ENCODE measurements at places on chromosomes 7 and 10.

- no peak for DNase-seq
These were observed 1.3 kb downstream of the THSD7A start for GRCh38 chr7:11830582-11831155.

DNA sequence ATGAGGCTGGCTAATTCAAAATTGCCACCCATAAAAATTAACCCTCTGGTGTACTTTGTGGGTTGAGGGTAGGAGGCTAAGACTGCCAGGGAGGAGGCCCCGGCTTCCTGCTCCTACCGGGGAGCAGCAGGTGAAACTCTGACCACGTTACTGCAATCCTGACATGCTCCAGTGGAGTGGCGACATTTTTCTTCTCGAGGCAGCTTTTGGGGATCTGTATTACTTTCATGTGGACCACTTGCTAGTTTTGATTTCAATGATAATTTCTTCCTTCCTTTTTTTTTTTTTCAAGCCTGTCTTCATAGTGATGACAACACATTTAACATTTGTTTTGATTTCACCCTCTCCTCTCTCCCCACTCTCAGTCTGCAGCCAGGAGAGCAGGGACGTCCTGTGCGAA is 14.6 kb downstream of the GATA3 start:
- DNase-seq, result no peak

GRCh38 chr7:13333371-13333770 is 645.9 kb downstream of the ARL4A start:
- DNase-seq, result no peak

GRCh38 chr10:6912424-6912823 is 332.3 kb upstream of the PRKCQ start:
- DNase-seq, result no peak

DNA sequence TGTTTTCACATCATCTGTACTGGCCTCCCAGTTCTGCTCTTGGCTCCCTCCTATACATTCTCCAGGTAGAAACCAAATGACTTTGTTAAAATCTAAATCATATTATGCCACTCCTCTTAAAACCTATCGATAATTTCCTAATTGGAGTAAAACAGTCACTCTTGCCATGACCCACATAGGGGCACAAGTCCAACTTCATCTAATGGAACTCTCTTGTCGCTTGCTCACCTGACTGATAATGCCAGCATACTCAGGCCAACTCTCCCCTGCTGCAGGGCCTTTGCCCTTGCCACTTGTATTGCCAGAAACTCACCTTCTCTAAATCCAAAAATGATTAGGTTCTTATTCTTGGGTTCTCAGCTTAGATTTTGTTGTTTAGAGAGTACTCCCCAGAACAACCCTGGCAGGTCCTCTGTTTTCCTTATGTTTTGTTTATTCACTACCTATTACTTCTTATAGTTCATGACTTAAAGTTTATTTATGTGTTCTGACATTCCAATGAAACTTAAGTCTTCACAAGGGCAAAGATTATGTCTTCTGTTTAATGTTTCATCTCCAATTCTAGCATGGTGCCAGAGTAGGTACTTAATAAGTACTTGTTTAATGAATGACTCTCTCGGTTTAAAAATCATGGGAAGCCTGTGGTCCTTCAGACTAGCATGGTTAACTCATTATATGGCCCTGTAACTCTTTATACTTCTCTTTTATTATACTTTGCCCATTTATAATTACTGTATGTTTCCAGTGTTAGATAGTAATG is 345.9 kb upstream of the SMIM30 start:
- DNase-seq, result no peak

DNA sequence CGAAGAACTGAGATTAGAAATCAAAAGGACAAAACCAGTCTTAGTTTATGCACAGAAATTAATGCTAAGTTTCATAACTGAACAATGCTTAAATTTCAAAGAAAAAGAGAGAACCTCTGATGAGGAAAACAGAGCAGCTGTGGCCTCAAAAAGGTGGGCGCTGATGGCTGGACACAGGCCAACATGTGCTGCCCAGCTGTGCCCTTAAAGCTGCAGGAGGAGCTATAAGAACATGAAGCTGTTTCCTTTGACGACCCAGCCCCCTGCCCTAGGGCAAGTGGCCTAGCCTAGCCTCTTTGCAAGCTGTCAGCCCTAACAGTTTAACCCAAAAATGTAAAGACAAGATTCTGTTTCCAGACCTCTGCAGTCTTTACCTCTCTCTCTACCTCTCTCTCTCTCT is 107.7 kb downstream of the GRID1 start:
- no peak for DNase-seq

DNA sequence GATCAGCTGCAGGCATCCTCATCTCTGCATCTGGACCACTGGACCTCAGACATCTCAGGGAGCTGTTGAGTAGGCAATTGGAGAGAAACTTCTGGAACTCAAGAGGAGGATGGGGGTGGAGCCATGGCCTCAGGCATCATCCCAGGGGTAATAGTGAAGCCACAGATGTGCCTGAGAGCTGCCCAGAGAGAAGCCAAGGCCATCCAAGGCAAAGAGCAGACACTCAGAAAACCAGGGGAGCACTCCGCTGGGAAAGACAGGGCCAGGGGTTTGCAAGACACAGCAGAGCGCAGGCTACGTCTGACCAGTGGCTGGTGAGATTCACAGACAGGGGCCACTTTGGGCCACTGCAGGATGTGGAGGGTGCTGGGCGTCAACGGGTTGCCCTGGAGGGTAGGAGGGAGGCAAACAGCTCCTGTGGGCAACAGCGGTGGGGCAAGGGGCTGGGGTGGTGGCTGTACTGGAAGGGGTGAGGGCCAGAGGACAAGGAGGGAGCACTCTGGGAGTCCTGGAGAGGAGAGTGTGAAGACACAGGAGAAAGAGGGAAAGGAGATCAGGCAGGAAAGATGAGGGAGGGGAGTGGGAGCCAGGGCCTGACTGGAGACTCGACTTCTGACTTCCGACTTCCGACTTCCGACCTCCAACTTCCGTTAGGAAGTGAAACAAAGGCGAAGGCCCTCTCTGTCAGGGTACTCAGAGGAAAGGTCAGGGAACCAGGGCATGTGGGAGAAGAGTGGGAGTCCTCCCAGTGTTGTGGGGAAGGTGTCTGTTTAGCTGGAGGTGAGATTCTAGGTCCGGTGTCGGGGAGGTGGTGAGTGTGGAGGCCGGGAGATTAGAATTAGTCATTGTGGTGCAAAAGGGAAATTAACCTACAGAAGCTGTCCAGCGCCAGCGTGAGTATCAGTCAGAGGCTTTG is 69.7 kb upstream of the ANTXRL start:
- DNase-seq, result no peak

GRCh38 chr10:89258881-89259280 is 7.3 kb upstream of the LIPA start:
- no peak for DNase-seq

DNA sequence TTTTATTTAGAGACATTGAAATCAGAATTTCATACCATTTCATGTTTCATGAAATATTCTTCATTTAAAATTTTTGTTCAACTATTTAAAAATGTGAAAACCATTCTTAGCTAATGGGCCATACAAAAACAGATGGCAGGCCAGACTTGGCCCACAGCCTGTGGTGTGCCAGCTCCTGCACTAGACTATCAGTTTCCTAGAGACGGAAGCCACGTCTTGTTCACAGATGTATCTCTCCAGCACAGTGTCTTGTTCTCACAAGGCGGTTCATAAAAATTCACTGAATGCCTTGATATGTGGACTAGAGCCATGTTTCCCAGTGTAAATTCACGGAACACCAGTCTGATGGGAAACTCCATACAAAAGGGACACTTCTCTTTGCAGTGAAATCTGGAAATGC is 216.0 kb downstream of the KCNMA1 start:
- no peak for DNase-seq

GRCh38 chr7:18962031-18962430 is 155.4 kb downstream of the TWIST1 start:
- DNase-seq, result no peak

DNA sequence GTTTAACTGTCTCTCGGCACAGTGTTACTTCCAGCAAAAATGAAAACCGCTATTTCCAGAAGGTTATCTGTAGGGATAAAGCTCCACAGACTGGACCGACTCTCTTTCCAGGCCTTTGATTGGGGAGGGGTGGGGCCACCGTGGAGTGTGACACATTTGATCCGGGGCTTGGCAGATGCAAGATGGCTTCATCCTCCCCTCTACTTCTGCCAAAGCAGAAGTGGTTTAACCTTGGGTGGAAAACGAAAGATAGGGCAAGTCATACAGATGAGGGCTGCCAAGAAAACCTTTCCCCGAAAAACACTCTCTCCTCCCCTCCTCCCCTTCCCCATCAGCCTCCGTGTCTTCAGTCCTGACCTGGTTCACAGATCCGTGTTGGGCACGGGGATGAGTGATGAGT is 139.7 kb upstream of the SH2B2 start:
- DNase-seq, result no peak

GRCh38 chr7:106476751-106477150 is 184.2 kb downstream of the CCDC71L start:
- DNase-seq, result no peak

GRCh38 chr10:114389426-114389825 is 14.9 kb downstream of the AFAP1L2 start:
- no peak for DNase-seq

DNA sequence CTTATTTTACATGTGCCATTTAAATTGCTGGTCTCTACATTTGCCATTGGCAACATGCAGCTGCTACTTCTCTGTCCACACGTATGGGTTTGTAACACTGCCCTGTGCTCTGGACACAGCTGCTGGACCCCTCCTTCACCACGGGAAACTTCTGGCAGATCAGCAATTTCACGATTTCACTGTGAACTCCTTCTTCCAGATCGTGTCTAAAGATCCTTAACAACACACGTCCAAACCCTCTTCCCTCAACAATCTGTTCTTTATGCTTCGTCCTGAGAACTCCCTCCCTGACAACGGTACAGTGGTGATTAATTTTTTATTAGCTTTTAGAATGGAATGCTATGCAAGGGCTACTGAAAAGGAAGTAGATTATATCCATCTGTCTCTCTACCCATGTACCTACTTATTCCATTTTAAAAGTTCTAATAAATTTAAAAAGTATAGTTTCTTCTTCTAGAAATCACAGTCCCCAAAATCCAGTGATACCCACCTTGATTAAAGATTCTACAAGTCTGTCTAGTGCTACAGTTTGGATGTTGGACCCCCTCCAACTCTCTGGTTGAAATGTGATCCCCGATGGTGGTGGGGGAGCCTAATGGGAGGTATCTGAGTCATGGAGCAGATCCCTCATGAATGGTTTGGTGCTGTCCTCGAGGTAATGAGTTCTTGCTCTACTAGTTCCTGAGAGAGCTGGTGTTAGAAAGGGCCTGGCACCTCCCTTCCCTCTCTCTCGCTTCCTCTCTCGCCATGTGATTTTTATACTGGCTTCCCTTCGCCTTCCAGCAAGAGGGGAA is 81.0 kb downstream of the KIAA1549 start:
- DNase-seq, result no peak

DNA sequence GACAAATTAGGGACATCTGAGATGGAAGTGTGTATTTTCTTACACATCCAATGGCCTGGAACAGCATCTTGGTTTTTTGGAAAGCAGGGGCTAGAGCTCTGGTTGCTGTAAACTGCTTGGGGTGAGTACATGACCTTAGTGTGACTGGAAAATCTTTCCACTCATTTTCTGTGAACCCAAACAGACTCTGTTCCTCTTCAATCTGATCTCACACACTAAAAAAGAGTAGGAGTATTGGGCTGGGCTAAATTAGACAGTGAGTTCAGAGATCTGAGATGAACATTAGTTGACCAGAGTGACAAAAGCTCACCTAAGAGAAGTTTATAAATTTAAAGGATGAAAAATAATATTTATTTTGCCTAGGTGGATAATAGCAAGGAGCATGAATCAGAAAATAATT is 59.2 kb downstream of the OR13A1 start:
- no peak for DNase-seq

- DNase-seq, result no peak
These were observed 28.4 kb downstream of the DNAJC9 start for GRCh38 chr10:73218431-73219191.

- no peak for DNase-seq
These were observed 4.2 kb upstream of the NANOS1 start for GRCh38 chr10:119025336-119025735.

DNA sequence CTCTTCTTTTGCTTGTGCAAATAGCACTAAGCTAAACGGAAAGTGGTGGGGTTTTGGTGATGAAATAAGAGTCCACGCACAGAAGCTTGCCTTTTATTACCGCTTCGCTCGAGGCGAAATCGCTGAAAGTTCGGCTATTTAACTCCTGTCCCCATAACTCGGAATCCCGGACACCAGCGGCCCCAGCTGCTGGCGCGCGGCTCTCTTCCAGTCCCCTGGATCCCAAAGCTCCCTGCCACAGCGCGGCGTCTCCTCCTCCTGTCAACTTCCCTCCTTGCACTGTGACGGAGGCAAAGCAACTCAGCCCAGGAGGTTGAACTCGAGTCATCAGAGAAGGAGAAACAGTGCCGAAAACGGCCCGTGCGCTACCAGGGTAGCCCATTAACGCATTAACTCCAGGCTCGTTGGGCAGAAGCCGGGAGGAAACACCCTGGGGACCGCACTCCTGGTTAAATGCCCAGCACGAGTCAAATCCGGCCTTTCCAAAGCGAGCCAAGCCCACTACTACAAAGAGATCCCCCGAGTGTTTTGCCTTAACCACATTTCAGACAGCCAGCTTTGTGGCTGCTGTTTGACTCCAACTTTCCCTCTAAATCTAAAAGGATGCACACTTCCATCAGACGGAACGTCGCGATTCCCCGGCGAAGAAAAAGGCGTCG is 1.3 kb downstream of the SEMA3D start:
- DNase-seq, result no peak

- no peak for DNase-seq
These were observed 7.3 kb upstream of the ADAP1 start for GRCh38 chr7:961546-962400.

DNA sequence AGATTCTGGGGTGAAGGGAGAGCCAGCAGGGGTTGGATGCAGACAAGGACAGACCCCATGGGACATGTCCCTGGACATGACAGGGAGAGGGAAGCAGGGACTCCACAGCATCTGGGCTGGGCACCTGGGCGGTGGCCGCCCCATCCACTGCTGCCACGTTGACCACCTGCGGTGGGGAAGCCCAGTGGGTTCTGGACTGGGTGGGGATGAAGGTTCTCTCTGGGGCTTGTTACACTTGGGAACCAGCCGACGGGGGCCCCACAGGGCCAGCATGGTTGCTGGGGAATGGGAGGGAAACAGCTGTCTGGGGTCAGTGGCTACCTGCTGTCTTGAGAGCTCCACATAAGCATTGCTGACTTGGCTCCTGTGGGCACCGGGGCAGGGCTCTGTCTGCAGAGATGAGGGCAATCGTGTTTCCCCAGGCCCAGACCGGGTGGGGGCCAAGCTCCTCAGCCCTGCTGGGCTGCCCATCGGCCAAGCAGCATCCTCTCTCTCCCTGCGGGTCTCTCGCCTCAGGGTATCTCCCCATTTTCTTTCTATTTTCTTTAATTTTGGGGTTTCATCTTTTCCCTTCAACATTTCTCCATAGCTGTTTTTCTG is 443.6 kb upstream of the PFKP start:
- no peak for DNase-seq

- DNase-seq, result no peak
These were observed 72.6 kb downstream of the ADAM12 start for GRCh38 chr10:126315494-126316177.

DNA sequence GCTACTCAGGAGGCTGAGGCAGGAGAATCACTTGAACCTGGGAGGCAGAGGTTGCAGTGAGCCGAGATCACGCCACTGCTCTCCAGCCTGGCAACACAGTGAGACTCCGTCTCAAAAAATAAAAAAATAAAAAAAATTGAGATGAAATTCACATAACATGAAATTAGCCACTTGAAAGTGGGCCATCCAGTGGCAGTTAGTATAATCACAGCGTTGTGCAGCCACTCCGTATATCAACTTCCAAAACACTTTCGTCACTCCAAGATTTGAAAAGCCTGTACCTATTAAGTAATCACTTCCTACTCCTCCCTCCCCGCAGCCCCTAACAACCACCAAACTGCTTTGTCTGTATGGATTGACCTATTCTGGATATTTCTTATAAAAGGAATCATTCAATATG is 20.7 kb upstream of the CACUL1 start:
- no peak for DNase-seq
